ENCODE measurements at places on chromosomes 6 and 20.
A peak's percentile ranks its signal among the peaks of the same experiment; 100 is the strongest.

DNA sequence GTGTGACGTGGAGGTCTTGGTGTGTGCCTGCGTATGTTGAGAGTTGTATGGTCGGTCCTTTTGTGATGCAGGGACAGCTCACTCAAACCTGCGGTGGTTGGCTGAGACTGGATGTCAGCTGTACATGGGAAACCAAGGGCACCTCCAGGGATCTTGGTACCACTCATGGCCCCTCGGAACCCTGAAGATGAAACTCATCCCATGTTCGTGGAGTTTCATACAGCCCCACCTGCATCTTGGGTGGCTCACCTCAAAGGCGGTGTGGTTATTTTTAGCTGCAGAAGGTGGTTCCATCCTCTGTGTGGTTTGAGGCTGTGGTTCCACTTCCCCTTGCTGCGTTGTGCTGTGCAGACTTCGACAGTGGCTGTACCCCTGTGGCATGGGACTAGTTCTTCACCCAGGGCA, 52.6 kb upstream of the SLC22A1 start:
- DNase-seq: peak; percentile 35

DNA sequence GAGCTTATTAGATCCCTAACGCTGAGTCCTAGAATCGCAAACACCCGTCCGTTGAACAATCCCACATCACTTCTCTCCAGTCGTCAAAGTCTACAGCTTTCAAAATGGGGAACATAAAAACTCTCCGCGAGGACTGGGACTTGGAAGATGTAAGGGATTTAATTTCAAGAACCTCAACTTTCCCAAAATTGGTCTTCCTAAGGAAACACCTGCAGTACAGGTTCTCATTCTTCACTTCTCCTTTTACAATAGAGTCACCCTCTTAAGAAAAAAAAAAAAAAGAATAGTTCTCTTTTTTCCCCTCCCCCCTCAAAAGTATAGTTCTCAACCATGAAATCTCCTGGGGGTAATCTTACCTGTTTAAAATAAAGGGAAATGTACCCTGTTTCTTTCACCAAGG, 6.6 kb upstream of the ZBTB22 start:
- no peak for DNase-seq

GRCh38 chr6:31386977-31387376, 16.4 kb upstream of the MICA start:
- DNase-seq: no peak

- DNase-seq: no peak
Observed at GRCh38 chr6:111950661-111951496, 77.6 kb upstream of the FYN start.

DNA sequence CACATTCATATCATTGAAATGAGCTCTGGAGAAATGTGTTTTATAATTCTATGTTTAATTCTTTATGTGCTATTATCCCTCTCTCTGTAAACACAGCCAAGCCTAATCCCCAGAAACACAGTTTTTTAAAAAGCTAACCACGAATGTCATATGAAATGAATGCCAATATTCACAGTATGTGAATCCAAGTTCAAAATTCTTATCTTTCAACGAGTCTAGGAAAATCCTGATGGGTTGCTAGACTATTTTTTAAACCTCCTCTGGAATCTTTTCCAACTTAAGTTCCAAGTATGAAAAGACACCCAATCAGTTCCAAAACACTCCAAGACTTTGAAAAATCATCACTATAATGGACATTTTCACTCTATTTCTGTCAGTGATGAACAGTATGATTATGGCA, 689.3 kb downstream of the HACE1 start:
- DNase-seq: no peak

GRCh38 chr20:4083098-4083865, 67.9 kb upstream of the RNF24 start:
- no peak for DNase-seq

- no peak for DNase-seq
Observed at GRCh38 chr6:35633579-35634089, 55.1 kb downstream of the FKBP5 start.

DNA sequence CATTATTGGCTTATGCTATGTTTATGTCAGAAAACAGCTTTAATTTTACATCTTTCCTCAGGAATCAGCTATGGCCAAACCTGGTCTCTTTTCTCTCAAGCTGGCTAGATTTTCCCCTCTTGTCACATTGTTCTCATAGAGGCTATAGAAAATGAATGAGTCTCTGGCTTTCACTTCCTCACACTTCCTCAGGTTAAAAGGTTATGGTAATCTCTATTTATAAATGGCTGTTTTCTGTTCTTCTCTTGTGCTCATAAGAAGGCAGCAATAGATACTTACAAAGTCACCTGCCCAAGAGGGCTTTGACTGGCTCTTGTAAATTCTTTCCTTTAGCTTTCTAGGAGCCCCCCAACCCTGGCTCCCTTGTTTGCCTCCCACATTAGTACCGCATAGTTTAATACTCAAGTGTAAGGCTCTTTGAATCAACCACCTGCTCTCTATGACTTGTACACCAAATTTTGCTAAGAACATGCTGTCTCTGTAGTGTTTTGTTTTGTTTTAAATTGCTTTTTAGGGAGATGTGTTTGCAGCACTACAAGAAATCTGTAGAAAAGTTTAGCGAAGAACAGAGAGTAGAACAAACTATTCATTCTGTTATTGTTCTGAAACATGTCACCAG, 897.4 kb upstream of the CITED2 start:
- DNase-seq: no peak

DNA sequence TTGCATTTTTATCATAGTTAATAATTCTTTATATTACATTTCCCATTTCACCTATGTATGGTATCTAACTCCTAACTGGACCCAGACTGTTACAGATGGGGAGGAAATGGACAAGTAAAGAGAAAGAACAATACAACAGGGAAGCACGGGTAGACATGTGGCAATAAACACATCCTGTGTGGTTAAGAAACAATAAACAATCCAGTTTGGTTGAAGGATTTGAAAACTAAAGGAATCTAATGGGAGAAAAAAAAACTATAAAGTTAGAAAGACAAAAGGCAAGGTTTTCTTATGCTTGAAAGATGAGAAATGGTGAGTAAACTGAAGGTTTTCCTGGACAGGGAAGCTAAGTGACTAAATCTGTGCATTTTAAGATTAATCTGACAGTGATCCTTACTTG, 34.9 kb upstream of the ALDH8A1 start:
- DNase-seq: no peak

DNA sequence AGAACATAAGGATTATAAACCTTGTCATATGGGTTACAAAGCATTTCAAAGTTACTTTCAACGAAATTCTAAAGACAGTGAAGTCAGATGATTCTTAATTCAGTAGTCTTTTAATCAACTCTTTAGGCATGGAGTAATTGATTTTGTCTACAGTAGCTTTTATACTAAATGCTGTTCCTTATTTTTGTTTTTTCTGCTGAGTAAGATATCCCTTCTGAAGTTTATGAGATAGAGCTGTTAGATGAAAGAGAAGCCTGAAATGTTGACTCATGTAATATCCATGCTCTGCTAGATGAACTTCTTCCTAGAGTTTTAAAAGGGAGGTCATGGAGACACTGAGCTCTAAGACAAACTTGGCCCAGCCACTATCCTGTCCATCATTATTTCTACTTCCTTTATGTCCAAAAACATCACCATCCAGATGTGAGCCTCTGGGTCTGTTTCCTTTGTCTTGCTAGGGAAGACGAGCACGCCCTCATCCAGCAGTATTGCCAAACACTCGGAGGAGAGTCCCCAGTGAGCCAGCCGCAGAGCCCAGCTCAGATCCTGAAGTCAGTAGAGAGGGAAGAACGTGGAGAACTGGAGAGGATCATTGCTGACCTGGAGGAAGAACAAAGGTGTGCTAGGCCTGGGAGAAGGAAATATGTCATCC, 550.3 kb downstream of the UTRN start:
- DNase-seq: no peak

- DNase-seq: no peak
Observed at GRCh38 chr20:32918751-32919150, 60.0 kb downstream of the EFCAB8 start.

DNA sequence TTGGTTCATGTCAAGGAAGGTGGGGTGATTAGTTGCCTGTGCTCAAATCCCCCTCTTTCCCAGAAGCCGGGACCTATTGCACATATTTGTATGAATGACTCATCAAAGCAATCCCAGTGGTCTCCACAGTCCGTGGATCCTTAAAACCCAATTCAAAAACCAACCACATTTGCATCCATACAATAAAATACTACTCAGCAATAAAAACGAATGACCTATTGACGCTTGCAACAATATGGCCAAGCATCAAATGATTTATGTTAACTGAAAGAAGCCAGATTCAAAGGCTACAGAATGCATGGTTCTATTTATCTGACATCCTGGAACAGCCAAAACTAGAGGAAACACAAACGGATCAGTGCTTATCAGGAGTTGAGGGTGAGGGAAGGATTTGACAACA, 275.4 kb downstream of the PTPRT start:
- no peak for DNase-seq

DNA sequence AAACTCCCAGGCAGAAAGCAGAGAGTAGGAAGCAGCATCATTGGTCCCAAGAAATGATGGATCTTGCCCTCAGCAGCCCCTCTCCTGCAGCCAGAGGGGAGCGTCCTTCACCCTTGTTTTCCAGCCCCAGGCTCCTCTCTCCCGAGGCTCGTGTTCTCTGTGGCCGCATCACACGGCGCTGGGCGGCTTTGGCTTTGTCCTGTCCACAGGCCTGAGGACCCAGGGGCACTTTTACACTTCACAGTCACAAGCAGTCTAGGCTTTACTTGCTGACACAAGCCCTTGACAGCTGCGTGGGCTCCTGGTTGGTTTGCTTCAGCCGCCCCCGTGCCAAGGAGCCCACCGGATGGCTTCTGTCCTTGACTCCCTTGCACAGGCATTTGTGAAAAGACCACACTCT, 175.4 kb upstream of the THBS2 start:
- no peak for DNase-seq

All from activated naive CD8-positive, alpha-beta T cell treated with anti-CD3 and anti-CD28 coated beads for 36 hours (primary cell).